ENCODE measurements at places on chromosomes 7 and 10. TPM values are rescaled to one million over a fixed set of nuclear protein-coding genes. Genes with fewer than 3 reads are reported as not detected.

GRCh38 chr7:143126146-143126545 lies 5.7 kb upstream of the PIP start:
- DNase-seq: no peak

- DNase-seq: no peak
Observed at GRCh38 chr7:30789334-30789711, 18.1 kb downstream of the MINDY4 start.

DNA sequence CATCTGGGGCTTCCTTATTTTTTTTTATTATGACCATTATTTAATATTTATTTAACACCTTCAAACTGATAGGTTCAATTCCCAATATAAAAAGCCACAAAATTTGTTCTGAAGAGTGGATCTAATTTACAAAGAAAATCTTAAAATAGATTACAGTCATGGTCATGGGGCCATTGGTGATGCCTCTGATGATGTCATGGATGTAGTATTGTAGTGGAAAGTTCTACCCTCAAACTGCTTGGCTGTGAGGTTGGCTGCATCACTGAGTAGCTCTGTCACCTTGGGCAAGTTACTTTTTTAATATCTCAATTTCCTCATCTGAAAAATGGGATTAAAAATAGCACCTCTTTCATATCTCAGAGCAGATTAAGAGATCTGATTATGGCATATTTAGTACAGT lies 128.5 kb downstream of the DKK1 start:
- DNase-seq: no peak

DNA sequence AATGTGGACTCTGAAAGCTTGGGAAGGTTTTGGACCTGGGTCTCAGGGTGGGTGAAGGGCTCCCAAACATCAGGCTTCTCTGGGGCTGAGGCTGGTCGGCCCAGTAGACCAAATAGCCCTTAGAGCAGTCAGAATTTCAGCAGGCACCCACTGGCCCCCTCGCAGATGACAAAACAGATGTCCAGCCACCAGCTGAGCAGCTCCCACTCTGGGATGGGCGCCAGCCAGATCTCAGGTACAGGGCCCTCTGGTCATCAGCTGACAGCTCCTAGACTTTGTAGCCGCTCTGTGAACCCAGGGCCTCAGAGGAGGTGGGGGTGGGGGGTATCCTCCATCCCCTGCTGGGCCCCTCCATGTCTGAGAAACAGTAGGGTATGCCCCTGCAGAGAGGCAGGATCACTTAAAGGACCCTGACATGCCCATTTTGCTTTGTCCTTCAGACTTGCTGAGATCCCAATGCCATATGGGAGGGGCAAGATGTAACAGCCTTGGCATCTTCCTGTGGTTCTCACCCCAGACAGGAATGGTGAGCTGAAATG lies 26.5 kb downstream of the HSPA12A start:
- DNase-seq: no peak

- no peak for DNase-seq
Observed at GRCh38 chr7:20359341-20359963, 28.8 kb downstream of the ITGB8 start.

The ATRNL1 gene
- not detected for total RNA-seq

DNA sequence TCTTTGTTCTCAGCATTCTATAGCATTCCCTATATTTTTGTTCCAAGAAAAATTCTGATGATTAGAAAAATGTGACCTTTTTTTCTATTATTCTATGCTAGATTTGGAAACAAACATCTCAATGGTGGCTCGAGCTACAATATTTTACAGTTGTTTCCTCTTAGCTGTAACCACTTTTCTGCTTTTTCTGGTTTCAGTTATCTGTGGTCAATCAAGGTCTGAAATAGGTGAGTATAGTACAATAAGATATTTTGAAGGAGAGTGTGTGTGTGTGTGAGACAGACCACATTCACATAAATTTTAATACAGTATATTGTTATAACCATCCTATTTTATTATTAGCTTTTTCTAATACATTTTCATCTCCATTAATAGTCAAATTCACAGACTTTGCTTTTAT lies 564.5 kb upstream of the GHITM start:
- DNase-seq: no peak
